Left renal pelvis (tissue), 4 donors: ENCODE measurements at places on chromosomes 3 and 15. TPM values are rescaled to one million over a fixed set of nuclear protein-coding genes. Genes with fewer than 3 reads are reported as not detected.

The DUOX1 gene
- polyA plus RNA-seq, result 5.4 TPM

The ANKUB1 gene
- polyA plus RNA-seq, result not detected

The AP2M1 gene
- polyA plus RNA-seq, result 377 TPM

The NANOGP8 gene
- 0.21 TPM for polyA plus RNA-seq

The UROC1 gene
- polyA plus RNA-seq, result 0.22 TPM

The ARHGEF3 gene
- polyA plus RNA-seq, result 86.1 TPM

The RNU6-1 gene
- polyA plus RNA-seq, result not detected

The FBLN2 gene
- polyA plus RNA-seq, result 97.3 TPM

The MITF gene
- polyA plus RNA-seq, result 40.0 TPM

The RGMA gene
- polyA plus RNA-seq, result 9.5 TPM

The CALML4 gene
- 35.3 TPM for polyA plus RNA-seq

The ARHGEF26 gene
- polyA plus RNA-seq, result 16.8 TPM

GRCh38 chr3:144350125-144350524 lies 378.5 kb downstream of the DIPK2A start:
- no peak for DNase-seq

GRCh38 chr3:42369304-42369703 lies 41.1 kb downstream of the LYZL4 start:
- DNase-seq, result no peak

- no peak for DNase-seq
These were observed 63.5 kb downstream of the SLC49A4 start for GRCh38 chr3:122858373-122858772.

GRCh38 chr15:59701880-59702279 lies 12.8 kb upstream of the BNIP2 start:
- DNase-seq, result no peak

GRCh38 chr3:172138792-172139507 lies 99.6 kb downstream of the FNDC3B start:
- no peak for DNase-seq

GRCh38 chr3:58858126-58858525 lies 191.6 kb upstream of the FAM3D start:
- DNase-seq, result no peak

- no peak for DNase-seq
These were observed 70.3 kb downstream of the MYLK start for GRCh38 chr3:123813876-123814275.

GRCh38 chr3:38560996-38561717 lies 65.0 kb downstream of the EXOG start:
- no peak for DNase-seq

DNA sequence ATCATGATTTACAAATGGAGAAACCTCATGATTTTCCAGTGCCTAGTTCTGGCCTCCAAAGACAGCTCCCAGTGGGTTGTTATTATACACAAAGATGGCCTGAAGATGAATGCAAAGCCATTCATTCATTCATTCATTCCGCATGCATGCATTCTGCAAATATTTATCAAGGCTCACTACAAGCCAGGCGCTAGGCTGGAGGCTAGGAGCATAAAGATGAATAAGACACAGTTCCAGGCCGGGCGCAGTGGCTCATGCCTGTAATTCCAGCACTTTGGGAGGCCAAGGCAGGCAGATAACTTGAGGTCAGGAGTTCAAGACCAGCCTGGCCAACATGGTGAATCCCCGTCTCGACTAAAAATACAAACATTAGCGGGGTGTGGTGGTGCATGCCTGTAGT lies 2.4 kb upstream of the PSMD2 start:
- no peak for DNase-seq

DNA sequence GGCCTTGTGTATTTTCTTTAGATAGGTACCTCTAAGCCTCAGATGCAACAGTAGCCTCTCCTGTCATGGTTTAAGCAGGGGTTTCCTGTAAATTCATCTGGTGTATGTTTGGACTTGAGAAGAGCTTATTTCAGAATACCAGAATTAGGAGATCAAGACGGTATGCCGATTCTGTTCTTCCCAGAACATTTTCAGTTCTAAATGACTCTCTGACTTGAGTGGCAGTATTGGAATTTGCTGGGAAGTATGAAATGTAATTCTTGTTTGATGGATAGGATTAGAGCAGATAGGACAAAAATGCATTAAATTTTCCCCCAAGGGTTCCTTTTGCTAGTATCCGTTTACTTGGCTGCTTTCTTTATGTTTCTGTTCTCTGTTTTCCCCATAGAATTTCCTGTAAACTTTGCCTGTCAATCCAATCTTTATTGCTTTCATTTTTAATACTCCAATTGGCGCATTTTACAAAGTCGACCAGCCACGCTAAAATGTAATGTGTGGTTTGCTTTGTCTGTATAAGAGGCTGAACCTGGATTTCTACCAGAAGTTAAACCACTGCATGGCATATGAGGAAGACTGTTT lies 612.2 kb downstream of the RBMS3 start:
- DNase-seq, result no peak

GRCh38 chr15:45587095-45587862 lies at the start of gene BLOC1S6:
Gene BLOC1S6, plus strand, starts transcription at chr15:45587379. Its CDS starts 65 bp downstream, at chr15:45587444.
- DNase-seq, result peak; percentile 89

DNA sequence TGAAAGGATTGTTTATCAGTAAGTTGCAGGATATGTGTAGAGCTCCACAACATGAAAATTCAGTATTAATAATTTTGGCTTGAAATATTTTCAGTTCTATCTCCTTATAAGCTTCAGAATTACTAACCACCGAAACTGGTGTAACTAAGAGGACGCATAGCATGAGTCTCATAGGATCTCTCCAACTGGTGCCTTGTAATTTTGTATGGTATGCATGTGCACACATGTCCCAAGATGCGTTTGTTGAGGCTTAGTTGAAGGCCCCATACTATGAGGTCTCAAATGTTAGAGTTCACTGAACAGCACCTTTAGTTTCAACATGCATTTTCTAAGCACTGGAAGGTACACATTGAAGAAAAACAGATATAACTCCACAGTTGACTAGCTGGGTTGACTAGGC lies 195.4 kb downstream of the TP63 start:
- no peak for DNase-seq

DNA sequence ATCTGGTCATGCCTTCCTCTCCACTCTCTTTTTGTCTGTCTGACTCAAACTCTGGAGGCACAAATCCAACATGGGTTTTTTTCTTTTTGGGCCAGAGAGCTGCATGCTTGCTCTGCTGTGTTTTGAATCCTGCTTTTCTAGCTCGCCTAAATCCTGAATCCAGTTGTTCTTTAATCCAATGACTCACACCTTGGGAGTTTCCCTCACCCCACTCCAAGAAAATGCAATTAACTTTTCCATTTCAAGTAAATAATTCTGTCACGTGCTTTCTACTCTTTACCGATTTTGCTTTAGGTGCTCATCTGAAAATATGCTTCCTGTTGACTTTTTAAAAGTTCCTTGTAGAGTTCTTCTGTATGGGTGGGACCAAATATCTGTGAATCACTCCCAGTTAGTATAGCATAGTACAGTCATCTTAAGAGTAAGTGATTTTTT lies 47.6 kb downstream of the SLMAP start:
- peak; percentile 6 for DNase-seq

GRCh38 chr15:77168616-77169015 lies 97.7 kb upstream of the TSPAN3 start:
- DNase-seq, result no peak

DNA sequence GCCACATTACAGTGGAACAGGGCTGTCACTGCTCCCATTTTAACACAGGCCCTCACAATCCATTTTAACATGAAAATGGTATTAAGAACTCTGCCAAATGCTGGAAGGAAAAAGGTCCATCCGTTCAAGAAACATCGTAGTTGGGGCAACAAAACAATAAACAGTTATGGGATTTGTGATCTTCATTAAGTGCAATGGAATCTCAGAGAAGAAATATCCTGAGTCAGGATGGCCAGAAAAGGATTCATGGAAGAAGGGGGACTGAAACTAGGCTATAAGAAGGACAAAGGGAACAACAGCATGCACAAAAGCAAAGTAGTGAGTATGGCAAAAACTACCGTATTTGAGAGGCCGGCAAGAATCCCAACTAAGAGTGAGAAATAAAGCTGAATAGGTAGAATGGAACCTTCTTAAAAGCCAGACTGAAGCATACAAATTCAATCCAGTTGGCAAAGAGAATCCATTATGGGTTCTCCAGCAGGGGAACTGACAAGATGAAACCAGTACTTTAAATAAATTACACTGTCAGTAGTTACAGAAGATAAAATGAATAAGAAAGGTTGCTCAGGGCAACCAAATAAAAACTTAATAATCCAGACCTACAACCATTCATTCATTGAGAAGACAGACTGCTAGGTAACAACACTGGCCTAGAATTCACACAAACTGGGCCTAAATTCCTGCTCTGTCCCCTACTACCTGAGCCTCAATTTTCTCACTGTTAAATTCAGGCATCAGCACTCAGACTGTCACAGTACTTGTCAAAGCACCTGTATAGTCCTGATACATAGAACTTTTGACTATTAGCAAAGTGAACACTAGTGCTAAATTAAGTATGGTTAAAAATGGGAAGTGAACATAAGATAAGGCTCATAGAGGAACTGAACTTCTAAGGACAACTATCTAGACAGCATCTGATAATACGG lies 6.3 kb downstream of the TBL1XR1 start:
- DNase-seq, result no peak

GRCh38 chr3:102192575-102192974 lies 242.2 kb upstream of the ZPLD1 start:
- no peak for DNase-seq
